ENCODE measurements at places on chromosomes 6 and 20. TPM values are rescaled to one million over a fixed set of nuclear protein-coding genes. Genes with fewer than 3 reads are reported as not detected.

- H3K27me3 ChIP-seq, result no peaks in the 10 kb centered on the region
- no peak for DNase-seq
- H3K4me1 ChIP-seq, result peaks cover 11% of the 10 kb centered on the region
These were observed 34.1 kb downstream of the SESN1 start for GRCh38 chr6:109060571-109060970.

DNA sequence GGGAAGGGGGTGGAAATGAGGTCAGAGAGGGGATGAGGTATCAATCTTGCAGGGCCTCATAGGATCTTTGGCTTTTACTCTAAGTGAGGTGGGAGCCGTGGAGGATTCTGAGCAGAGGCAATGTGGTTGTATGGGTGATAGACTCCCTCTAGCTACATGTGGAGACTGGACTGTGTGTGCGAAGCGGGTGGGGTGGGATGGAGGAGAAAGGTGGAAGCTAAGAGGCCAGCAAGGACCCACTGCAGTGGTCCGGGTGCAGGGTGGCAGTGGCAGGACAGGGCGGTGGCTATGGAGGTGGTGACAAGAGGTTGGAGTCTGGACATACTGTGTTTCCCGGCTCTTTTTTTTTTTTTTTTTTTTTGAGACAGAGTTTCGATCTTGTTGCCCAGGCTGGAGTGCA, 62.4 kb upstream of the PTPN1 start:
- no peaks in the 10 kb centered on the region for H3K4me1 ChIP-seq
- peak; percentile 30 for DNase-seq

Gene STMND1
- total RNA-seq, result not detected

DNA sequence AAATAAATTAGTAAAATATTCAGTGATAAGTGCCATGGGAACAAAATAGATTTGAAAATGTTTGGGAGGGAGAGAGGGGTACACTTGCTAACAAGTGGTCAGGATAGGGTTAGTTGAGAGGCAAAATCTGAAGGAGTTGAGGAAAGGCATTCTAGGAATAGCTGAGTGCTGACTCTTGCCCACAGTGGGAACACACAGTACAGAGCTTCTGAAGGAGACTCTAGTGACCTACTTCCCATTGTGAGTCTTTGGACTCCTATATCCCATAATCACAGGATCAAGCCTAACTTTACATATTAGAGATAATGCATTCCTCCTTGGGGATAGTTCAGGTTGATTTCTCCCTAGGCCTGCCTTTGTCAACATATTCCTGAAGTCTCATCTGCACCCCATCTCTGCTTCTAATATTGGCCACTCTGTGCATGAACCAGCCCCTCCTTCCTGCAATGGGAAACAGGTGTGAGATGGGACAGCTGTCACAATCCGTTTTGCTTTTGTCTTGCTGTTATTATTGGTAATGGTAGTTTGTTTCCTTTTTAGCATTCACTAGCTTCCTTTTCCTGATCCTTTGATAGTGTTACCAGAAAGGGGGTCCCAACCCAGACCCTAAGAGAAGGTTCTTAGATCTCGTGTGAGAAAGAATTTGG, 2.6 kb upstream of the TRIM38 start:
- H3K4me3 ChIP-seq, result no peak overlapping the region
- no peaks in the 10 kb centered on the region for H3K36me3 ChIP-seq
- H3K27me3 ChIP-seq, result no peaks in the 10 kb centered on the region
- no peaks in the 10 kb centered on the region for H3K4me1 ChIP-seq
- no peak overlapping the region for H3K27ac ChIP-seq

Gene ERVFRD-1
- total RNA-seq, result 0.12 TPM

- H3K27ac ChIP-seq, result no peak overlapping the region
- no peaks in the 10 kb centered on the region for H3K36me3 ChIP-seq
These were observed 404.6 kb downstream of the BTBD9 start for GRCh38 chr6:38234934-38235682.

GRCh38 chr6:157185171-157185570, 138.1 kb downstream of the TMEM242 start:
- no peak for DNase-seq
- no peak overlapping the region for H3K4me3 ChIP-seq
- H3K4me1 ChIP-seq, result no peaks in the 10 kb centered on the region
- H3K27me3 ChIP-seq, result no peaks in the 10 kb centered on the region

Gene CTAGE9
- total RNA-seq, result not detected

GRCh38 chr6:12275107-12275506, 15.1 kb upstream of the EDN1 start:
- H3K27ac ChIP-seq, result no peak overlapping the region
- H3K36me3 ChIP-seq, result no peaks in the 10 kb centered on the region

DNA sequence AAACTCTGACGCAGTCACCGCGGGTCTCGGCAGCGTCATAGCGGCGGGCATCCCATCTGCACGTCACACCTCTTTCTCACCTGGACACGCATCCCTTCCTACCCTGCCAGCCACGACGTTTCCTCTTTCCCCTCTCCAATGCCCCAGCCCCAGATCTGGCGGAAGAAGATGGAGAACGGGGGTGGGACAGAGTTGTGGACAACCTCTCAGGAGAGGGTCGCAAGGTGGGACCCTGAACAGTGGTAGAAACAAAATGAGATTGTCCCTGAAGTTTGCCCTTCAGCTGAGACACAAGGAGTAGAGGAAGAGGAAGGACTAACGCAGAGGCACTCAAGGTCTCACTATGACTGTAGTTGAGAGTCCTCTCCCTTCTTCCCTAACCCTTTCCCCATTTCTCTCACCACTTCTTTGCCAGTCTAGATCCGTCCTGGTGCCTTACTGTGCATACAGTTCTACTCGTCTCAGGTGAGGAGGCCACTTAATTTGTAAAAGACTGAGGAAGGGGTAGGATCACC, 562 bp downstream of the TRIM39 start:
- no peaks in the 10 kb centered on the region for H3K27me3 ChIP-seq
- H3K4me3 ChIP-seq, result peak overlapping the region; percentile 84
- no peak for DNase-seq
- no peaks in the 10 kb centered on the region for H3K4me1 ChIP-seq
- H3K36me3 ChIP-seq, result peaks cover 2% of the 10 kb centered on the region
- peak overlapping the region; percentile 70 for H3K27ac ChIP-seq

DNA sequence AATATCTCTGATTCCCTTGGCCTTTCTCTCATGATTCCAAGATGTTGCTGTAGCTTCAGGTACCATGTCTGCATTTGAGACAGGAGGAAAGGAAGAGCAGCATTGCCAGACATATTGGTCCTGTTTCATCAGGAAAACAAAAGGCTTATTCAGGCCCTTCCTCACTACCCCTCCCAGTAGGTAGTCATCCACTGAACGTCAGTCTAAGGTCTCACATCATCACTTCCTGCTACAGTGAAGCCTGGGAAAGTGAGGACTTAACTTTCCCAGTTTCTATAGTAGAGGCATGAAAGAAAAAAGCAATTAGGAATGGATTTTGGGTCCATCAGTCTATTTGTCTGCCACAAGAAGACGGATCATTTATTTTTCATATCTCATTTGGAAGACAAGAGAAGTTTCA, 85.7 kb upstream of the SOX4 start:
- H3K27ac ChIP-seq, result no peak overlapping the region
- DNase-seq, result no peak
- H3K4me1 ChIP-seq, result no peaks in the 10 kb centered on the region
- no peaks in the 10 kb centered on the region for H3K27me3 ChIP-seq
- no peak overlapping the region for H3K4me3 ChIP-seq
- no peaks in the 10 kb centered on the region for H3K36me3 ChIP-seq

Gene EPHA7
- total RNA-seq, result 0.75 TPM

- no peak overlapping the region for H3K4me3 ChIP-seq
- no peaks in the 10 kb centered on the region for H3K36me3 ChIP-seq
- no peaks in the 10 kb centered on the region for H3K4me1 ChIP-seq
- no peak for DNase-seq
- H3K27ac ChIP-seq, result no peak overlapping the region
These were observed 26.8 kb upstream of the FAM184A start for GRCh38 chr6:119105282-119105681.

- H3K4me1 ChIP-seq, result no peaks in the 10 kb centered on the region
- H3K27ac ChIP-seq, result peak overlapping the region; percentile 29
- H3K36me3 ChIP-seq, result peaks cover 3% of the 10 kb centered on the region
- DNase-seq, result no peak
- H3K4me3 ChIP-seq, result no peak overlapping the region
- H3K27me3 ChIP-seq, result no peaks in the 10 kb centered on the region
These were observed 29.8 kb downstream of the HM13 start for GRCh38 chr20:31543966-31544598.

- no peaks in the 10 kb centered on the region for H3K27me3 ChIP-seq
- no peak for DNase-seq
- H3K4me3 ChIP-seq, result no peak overlapping the region
- H3K4me1 ChIP-seq, result no peaks in the 10 kb centered on the region
- no peaks in the 10 kb centered on the region for H3K36me3 ChIP-seq
- H3K27ac ChIP-seq, result no peak overlapping the region
These were observed 168.7 kb upstream of the LRFN2 start for GRCh38 chr6:40755749-40756452.

GRCh38 chr20:39013662-39014109, 51.5 kb downstream of the DHX35 start:
- DNase-seq, result no peak
- no peak overlapping the region for H3K27ac ChIP-seq
- H3K4me1 ChIP-seq, result no peaks in the 10 kb centered on the region
- H3K36me3 ChIP-seq, result peaks cover 7% of the 10 kb centered on the region
- H3K4me3 ChIP-seq, result no peak overlapping the region

GRCh38 chr6:33339193-33339592, 21.6 kb upstream of the ZBTB22 start:
- H3K27me3 ChIP-seq, result no peaks in the 10 kb centered on the region
- no peak overlapping the region for H3K27ac ChIP-seq
- H3K4me1 ChIP-seq, result no peaks in the 10 kb centered on the region
- H3K4me3 ChIP-seq, result no peak overlapping the region
- H3K36me3 ChIP-seq, result no peaks in the 10 kb centered on the region

Data from aorta (tissue), 5 donors.